ENCODE measurements at places on chromosomes 2 and 18. TPM values are rescaled to one million over a fixed set of nuclear protein-coding genes. Genes with fewer than 3 reads are reported as not detected.

The NPAS2 gene
- 1.8 TPM for total RNA-seq

GRCh38 chr18:8661754-8662559 lies 43.4 kb upstream of the MTCL1 start:
- peaks cover 19% of the 10 kb centered on the region for H3K4me1 ChIP-seq
- no peak overlapping the region for H3K4me3 ChIP-seq
- DNase-seq = peak; percentile 56
- H3K36me3 ChIP-seq = no peaks in the 10 kb centered on the region

DNA sequence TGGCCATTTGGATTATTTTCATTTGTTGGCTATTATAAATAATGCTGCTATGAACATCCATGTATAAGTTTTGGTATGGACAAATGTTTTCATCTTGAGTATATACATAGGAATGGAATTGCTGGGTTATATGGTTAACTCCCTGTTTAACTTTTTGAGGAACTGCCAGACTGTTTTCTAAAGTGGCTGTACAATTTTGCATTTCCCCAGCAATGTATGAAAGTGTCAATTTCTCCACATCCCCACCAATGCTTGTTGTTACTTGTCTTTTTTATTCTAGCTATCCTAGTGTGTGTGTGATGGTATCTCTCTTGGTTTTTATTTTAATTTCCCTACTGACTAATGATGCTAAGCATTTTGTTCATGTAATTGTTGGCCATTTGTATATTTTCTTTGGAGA lies 90.6 kb upstream of the CYP26B1 start:
- H3K4me1 ChIP-seq = no peaks in the 10 kb centered on the region
- DNase-seq = no peak
- no peak overlapping the region for H3K27ac ChIP-seq
- H3K36me3 ChIP-seq = no peaks in the 10 kb centered on the region

- DNase-seq = no peak
- no peak overlapping the region for H3K4me3 ChIP-seq
- no peaks in the 10 kb centered on the region for H3K36me3 ChIP-seq
- H3K27ac ChIP-seq = no peak overlapping the region
These were observed 431.6 kb downstream of the METTL4 start for GRCh38 chr18:2139691-2140090.

All from H1 (cell line).